ENCODE measurements at places on chromosomes 6 and 20.

- DNase-seq = no peak
These were observed 13.3 kb upstream of the SPDEF start for GRCh38 chr6:34569361-34569973.

DNA sequence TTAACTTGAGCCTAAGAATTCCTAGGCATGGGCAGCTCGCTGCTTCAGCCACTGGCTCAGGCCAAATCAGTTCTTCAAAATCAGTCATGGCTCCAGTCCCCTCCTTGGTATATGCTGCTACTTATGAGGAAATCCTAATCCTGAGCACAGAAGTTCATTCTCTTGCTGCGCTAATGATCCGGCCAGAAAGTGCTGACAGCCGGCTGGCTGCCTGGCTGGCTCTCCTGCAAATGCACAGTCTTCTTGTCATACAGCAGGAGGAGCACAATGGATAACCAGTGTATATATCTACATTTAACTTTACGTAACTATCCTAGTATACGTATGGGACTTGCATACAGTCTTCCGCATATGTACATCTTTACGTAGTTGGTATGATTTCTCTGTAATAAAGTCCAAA, 500.8 kb downstream of the PRKN start:
- no peak for DNase-seq

DNA sequence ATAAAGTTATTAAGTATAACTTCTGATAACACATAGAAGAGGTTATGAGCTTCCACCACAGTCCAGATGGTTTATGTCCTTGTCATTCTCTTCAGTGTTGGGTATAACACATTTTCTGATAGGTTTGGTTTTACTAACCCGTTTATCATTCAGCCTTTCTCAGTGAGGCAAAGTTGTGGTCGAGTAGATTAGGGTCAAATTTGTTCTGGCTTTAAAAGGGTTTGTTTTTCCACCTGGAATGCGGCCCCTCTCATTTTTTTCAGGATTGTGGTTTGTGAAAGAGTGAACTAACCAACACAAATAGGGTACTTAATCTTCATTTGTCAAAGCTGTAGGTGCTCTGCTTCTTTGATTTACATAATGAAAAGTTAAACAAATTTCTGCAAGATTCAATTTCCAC, 204.2 kb upstream of the ASCC3 start:
- no peak for DNase-seq

DNA sequence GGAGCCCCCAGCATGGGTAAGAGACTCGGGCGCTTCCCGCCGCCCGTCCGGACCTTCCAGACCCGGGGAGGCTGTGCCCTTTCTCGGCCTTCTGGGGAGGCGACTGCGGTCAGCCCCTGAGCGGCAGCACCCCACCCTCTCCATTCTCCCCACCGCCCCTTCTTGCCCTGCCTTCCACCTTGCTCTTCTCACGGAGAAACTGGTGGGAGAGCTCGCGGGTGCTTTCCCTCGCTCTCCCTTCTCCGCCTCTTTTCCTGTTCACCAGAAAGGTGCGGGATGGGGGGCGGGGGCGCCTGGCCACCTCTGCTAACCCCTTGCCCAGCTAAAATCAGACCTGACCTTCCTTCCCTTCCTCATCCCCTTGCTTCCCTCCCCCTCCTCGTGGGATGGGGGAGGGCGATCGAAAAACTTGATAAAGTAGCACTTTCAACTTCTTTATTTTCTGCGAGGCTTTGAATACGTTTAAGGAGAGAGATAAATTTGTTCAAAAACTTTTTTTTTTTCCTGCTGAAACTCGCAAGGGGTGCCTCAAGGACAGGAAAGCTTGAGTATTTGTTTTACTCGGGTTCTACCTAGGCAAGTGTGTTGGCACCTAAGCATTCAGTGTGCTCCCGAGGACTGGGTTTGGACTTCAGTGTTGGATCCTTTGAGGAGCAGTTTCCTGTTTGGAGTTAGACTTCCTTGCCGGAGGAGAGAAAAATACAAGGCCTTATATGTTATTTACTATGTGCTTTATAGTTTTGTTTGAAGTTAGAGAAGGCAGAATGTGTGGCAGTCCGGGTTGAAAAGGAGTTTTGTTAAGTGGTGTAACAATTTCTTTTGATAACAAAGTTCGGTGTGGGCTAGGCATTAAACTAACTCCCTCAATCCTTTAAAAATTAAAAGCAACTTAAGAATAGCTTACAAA, 897 bp downstream of the CD2AP start:
- DNase-seq = no peak

- DNase-seq = no peak
These were observed 164.1 kb upstream of the JAG1 start for GRCh38 chr20:10837901-10838300.

- no peak for DNase-seq
These were observed 161.0 kb downstream of the ASCC3 start for GRCh38 chr6:100719883-100720682.

DNA sequence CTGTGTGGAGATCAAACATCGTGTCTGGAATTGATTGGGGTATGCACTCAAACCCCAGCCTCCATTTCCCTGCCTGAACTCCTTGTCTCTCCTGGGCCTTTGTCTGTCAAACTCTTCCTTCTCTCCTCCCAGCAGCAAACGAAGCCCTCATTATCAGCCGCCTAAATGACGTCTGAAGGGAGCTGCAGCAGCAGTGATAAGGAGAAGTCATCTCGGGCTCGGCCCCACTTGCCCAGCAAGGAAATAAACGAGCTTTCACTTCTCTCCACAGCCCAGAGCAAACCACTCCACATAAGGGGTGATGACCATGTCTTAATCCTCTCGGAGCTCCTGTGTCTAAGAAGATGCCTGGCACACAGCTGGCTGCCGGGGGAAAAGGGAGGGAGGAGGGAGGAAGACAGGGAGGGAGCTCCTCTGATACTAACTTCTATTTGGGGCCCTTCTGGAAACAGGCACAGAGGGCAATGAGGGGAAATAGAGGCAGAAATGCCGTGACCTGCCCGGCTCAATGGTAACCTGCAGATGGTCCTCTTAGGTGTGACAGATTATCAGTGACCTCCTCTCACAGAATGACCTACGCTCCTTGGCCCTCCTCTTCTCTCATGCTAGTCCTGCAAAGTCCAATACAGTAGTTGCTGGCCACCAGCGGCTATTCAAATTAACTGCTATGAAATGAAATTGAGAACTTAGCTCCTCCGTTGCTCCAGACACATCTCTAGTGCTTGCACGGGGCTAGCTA, 100.4 kb downstream of the PXDC1 start:
- DNase-seq = no peak

GRCh38 chr20:4637081-4637797, 84.5 kb upstream of the PRND start:
- DNase-seq = no peak

GRCh38 chr6:14422061-14422460, 304.5 kb downstream of the CD83 start:
- DNase-seq = no peak

DNA sequence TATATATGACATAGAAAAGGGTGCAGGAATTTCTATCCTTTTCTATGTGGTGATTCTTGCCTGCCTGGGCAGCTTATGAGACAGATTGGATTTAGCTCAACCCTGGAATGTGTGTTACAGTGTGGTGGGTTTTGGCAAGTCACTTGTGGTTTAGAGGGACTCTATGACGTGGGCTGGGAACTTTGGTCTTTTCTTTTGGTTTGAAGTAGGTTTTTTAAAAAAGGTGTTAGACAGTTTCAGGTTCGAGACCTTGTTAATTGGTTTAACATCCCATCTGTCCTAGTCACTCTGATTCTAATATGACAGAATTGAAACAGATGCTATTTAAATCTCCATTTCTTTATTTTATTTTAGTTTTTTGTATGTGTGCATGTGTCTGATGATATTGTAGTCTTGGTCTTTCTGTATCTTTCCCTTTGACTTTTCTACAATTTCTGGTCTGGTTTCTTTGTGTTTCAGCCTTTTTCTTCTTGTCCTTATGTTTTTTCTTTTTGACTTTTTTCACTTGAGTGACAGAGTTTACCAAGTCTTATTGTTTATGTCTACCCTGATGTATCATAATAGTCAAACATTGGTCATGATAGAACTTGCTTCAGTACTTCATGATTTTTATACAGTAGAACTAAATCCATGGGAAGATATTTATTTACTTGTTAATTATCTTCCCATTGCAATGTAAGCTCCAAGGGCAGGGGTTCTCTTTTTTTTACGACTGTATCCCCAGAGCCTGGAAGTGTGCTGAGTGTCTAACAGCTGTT, 174.3 kb downstream of the CDKAL1 start:
- no peak for DNase-seq

DNA sequence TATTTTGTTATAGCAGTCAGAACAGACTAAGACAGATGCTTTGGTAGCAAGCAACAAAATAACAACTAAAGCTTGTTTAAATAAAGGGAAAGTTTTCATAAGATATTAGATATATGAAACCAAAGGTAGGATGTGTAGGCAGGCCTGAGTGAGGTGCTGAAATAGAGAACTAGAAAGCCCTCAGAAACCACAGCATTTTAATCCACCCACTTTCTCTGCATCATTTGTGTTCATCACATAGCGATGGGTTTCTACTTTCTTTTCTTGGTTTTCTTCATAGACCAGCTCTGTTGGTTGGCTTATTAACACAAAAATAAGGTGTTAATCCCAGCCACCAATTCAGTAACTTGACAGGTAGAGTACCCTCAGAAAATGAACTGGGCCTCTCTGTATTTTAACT, 58.6 kb downstream of the RPS12 start:
- no peak for DNase-seq

GRCh38 chr6:149013586-149014344, 266.9 kb downstream of the UST start:
- DNase-seq = no peak

DNA sequence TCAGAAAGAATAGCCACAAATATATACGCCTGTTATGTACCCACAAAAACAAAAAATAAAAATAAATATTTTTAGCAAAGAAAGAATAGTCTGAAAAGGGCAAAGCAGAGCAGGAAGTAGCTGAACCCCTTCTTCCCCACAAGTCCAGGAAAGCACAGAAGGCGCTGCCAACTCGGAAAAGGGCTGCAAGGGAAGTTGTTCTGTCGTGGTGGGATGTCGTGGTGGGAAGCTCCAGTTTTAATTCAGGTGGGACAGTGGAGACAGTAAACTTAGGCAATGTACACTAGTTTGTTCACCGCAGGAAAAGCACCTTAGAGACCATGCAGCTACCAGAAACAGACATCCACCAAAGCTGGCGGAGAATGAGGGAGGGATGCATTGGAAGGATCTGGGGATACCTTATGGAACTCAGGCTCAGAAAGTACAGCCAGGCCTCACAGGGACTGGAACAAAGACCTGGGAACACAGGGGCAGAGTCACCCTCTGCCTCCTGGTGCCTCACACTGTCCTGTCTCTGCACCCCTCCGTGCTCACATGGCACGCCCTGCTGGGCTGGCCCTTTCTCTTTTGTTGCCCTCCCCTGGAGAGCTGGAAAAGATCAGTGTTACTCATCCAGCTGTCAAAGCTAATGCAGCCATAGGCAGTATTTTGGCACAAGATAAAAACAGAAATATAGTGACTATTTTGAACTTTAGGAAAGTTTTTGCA, 3.3 kb upstream of the APMAP start:
- DNase-seq = no peak

DNA sequence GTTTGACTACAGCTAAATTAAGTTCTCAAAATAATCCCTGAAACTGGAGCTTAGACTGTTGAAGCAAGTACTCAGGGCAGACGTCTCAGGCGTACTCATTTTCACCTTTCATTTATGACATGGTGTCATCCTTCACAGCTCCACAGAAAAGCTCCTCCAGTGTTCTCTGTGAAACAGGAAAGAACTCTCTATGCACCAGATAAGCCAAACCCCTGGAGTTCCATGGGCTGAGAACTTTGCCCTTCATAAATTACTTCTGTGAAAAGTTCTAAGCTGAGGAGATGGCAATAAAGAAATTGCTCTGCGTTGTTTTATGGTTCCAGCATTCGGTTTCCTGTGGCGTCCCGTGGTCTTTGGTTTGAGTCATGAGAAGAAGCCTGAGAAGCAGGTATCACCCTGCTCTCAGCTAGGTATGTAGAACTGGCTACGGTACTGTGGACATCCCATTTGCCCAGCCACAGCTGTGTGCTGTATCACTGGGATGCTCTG, 20.2 kb upstream of the RREB1 start:
- DNase-seq = no peak

GRCh38 chr20:50017576-50018248, 34.9 kb downstream of the SNAI1 start:
- no peak for DNase-seq

DNA sequence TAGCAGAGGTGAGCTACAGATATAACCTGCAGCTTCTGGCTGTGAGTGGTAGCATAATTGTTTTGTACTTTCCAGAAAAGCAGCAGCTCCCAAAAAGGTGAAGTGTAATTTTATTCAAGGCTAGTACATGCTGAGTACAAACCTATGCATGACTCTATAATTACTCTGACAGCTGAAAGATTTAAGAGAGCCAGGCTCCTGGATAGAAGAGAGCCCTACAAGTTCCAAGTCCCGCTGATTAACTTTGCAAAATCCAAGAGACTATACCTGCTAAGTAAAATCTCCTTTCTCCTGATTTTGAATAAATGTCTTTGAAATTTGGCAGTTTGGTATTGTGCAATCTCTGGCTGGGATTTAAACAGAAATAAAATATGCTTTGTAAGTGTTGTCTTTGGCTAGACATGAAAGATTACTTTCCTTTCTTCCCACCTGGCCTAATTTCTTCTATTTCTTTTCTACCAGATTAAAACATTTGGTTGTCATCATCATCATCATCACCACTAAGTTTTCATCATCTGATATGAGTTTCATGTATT, 79.5 kb downstream of the CTNNBL1 start:
- no peak for DNase-seq

GRCh38 chr20:38951611-38952010, 10.5 kb upstream of the DHX35 start:
- no peak for DNase-seq

- no peak for DNase-seq
These were observed 103.0 kb downstream of the OLIG3 start for GRCh38 chr6:137391061-137391814.

DNA sequence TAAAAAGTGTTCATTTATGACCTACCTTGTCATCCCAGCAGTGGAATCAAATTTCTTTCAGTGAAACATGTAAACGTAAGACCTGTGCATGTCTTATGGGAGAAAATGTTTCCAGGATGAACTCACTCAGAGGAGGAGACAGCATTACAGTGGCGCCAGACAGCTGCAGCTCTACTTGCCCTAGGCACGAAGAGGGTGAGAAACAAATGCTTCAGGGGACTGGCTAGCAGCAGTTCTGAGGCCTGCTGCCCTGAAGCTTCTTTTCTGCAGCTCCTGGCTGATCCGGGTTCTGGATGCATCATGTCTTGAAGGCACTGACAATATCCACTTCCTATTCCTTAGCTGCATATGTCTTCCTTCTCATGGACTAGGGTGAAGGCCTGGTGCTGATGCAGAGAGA, 120.2 kb downstream of the QRSL1 start:
- no peak for DNase-seq

- DNase-seq = no peak
These were observed 34.1 kb downstream of the DYNLT1 start for GRCh38 chr6:158610319-158610968.

- no peak for DNase-seq
These were observed 84.7 kb upstream of the ELOVL5 start for GRCh38 chr6:53433261-53433950.

DNA sequence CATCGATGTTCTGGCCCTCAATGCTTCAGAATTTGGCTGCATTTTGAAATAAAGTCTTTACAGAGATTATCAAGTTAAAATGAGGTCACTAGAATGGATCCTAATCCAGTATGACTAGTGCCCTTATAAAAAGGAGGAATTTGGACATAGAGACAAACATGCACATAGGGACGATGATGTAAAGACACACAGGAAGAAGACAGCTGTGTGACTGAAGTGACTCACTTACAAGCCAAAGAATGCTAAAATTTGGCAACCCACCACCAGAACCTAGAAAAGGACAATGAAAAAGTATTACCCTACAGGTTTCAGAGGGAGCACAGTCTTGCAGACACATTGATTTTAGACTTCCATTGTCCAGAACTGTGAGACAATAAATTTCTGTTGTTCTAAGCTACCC, 322.8 kb upstream of the GJE1 start:
- DNase-seq = no peak
